Caudate nucleus (tissue), 63 donors: ENCODE measurements at places on chromosomes 3 and 15.

GRCh38 chr3:27093771-27094170 lies 275.4 kb downstream of the NEK10 start:
- no peak for DNase-seq

GRCh38 chr3:145032791-145033190 lies 1061.2 kb downstream of the DIPK2A start:
- no peak for DNase-seq

GRCh38 chr3:32571192-32571485 lies 481 bp upstream of the DYNC1LI1 start:
- no peak for DNase-seq

DNA sequence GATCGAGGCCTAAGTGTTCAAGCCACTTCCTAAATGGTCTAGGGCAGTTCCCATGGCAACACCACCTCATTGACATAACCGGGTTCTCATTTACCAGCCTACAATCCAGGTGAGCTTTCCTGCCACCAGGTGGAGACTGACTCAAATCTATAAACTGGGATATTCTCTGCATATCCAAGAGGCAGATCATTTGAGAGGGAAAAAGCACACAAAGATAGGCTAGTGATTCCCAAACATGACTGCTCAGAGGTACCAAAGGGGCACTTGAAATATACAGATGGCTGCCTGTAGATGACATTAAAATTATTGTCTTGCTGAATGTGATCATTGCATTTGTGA lies 141.3 kb upstream of the PROK2 start:
- DNase-seq, result no peak

GRCh38 chr15:62164396-62165103 lies 535 bp downstream of the C2CD4B start:
- DNase-seq, result no peak

DNA sequence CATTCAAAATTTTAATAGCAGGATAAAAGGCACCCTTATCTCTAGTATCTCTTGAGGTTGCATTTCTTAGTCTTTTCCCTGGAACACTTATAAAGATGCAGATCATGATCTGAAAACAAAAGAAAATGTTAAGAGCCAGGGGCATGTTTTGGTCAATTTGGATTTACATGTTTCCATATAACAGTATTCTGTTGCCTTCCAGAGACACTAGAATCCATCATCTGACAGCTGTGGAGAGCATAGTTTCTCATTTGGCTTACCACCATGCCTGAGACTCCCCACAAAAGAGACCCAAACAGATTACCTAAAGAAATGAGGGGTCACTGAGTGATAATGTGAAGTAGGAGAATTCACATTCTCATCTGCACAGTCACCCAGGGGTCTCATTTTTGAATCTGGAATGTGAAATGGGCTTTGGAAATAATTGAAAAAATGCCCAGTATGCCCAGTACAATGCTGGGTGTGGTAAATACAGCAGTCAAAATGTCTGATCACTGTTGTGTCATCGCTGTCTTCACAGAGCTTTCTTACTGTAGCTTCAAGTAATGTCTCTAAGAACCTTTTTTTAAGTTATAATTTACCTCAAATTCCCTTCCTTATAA lies 79.9 kb upstream of the ZBTB20 start:
- no peak for DNase-seq

DNA sequence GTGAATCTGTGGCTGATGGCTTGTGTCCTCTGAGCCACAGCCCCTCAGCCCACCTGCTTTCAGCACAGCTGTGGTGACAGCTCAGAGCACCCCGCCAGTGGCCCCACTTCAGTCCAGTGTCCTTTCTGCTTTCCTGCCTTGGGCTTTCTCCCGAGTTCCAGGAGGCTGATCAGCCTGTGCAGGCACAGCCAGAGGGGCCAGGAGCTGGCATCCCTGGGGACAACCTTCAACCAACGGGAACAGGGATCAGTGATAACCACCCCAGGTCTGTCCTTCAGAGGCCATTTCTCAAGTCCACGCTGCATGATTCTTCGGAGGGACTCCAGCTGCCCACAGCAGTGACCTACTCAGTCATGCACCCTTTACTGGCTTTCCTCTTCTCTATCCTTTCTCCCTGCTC lies 166.6 kb downstream of the RAB11A start:
- DNase-seq, result no peak

DNA sequence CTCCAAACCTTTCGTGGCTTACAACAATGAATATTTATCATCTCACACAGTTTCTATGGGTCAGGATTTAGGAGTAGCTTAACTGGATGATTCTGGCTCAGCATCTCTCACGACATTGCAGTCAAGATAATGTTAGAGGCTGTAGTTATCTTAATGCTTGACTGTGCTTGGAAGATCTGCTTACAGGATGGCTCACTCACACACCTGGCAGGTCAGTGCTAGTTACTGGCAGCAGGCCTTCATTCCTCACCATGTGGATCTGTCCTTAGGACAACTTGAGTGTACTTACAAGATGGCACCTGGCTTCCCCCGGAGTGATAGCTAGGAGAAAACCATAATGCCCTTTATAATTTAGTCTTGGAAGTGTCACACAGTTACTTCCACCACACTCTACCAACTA lies 32.8 kb upstream of the OXTR start:
- no peak for DNase-seq

DNA sequence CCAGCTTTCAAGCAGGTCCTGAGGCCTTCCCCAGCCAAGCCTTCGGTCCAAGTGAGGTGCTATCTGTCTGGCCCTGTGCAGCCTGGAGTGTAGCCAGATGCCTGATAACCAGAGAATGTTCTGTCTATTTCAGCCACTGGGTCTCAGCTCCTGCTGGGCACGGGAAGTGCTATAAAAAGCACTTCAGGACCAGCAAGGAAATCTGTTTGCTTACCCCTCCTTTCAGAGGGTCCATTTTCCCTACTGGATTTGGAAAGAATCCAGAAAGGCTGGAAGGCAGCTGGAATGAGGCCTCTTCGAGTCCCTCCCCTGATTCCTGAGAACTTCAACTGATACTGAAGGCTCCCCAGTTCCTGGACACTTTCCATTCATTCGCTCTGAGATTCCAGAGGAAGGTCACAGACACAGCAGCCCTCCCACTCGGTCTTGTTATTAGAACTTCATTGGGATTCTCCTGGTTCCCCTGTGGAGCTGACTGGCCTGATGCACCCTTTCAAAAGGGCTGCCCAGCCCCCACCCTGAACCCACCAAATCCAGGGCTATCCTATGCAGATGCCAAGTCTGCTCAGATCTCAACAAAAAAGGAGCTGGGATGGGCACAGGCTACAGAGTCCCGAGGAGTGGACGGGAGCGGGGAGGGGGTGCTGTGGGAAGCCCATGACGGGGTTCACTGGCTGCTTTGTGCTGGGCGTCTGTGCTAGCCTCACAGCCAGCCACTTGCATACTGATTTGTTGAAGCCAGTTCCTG lies 70.4 kb downstream of the UMPS start:
- no peak for DNase-seq

- DNase-seq, result no peak
Observed at GRCh38 chr3:58955308-58955707, 94.5 kb downstream of the CFAP20DC start.

GRCh38 chr15:85558848-85559247 lies 178.4 kb downstream of the AKAP13 start:
- no peak for DNase-seq

- no peak for DNase-seq
Observed at GRCh38 chr3:56681984-56682461, 1.0 kb downstream of the TASOR start.

- no peak for DNase-seq
Observed at GRCh38 chr15:89187986-89188514, 33.3 kb downstream of the RLBP1 start.

DNA sequence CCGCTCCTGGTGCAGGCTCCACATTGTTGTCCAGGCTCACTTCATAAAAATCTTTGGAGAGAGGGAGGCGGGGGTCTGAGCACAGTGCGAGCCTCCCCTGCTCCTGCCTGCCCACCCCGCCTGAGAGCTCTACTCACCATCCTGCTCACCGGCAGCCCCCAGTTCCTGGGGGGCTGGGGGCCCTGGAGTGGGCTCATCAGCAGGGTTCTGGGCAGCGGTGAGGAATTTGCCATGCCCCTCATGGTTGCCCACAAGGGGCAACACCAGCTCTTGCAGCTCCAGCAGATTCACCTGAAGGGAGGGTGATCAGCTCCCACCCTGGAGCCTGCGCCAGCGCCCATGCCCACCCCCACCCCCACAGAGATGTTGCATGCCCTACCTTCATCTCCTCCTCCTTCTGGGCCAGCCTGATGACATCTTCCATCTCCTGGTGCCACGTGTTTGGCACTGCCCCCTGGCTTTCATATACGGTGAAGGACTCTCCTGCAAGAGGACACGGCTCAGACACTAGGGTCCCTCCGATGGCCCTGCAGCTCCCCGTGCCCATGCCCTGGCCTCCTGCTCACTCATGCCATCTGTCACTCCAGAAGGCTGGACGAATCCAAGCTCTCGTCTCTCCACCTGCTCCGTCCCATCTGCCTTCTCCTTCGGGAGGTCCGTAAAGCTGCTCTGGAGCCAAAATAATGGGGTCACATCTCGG lies 162.1 kb downstream of the TBC1D2B start:
- no peak for DNase-seq

- DNase-seq, result no peak
Observed at GRCh38 chr3:43171748-43172147, 65.9 kb upstream of the POMGNT2 start.

- DNase-seq, result no peak
Observed at GRCh38 chr3:42490243-42490642, 12.2 kb upstream of the VIPR1 start.

- DNase-seq, result no peak
Observed at GRCh38 chr3:122416966-122417365, 1.1 kb upstream of the WDR5B start.

DNA sequence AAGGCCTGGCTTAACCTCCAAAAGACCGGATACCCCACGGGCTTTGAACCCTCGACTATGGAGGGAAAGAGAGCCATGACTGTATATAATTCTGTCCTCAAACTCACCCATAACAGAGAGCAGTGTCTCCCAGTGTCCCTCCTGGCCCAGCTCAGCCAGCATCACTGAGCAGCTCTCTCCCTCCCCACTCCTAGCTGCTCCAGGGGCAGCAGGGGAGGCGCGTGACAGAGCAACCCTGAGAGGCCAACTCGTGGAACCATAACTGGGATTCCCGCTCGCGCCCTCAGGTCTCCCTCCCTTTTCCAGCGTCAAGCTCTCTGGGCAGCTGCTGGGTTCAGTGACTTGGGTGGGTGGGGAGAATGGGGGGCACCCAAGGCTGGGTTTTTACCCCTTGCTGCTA lies 561 bp upstream of the CPLX3 start:
- no peak for DNase-seq

DNA sequence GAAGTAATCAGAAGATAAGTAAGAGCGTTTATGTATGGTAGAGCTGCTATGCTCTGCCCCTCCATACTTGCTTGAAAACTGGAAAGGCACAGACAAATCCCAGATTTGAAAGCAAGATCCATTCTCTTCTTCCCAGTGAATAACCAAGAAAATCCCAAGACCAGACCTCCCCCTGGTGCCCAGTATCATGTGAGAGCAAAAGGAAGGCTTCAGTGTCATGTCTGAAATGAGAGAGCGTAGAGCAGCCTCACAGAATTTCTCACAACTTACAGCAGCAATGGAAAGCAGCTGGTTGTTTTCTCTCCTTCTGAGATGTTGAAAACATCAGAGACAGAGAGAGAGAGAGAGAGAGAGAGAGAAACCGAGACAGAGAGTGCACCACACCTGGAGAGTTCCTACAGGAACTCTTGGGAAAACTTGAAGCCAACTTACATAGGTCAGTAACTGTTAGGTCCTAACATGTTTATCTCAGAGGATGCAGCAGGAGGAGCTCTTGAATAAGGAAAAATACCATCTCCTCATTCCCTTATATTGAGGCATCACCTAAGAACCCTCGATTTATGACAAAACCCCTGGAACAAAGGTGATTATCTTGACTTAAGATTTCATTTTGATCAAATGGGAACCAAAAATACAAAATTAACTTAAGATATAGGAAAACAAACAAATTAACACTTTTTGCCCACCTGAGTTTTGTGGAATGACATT lies 273.3 kb downstream of the NSUN3 start:
- no peak for DNase-seq

DNA sequence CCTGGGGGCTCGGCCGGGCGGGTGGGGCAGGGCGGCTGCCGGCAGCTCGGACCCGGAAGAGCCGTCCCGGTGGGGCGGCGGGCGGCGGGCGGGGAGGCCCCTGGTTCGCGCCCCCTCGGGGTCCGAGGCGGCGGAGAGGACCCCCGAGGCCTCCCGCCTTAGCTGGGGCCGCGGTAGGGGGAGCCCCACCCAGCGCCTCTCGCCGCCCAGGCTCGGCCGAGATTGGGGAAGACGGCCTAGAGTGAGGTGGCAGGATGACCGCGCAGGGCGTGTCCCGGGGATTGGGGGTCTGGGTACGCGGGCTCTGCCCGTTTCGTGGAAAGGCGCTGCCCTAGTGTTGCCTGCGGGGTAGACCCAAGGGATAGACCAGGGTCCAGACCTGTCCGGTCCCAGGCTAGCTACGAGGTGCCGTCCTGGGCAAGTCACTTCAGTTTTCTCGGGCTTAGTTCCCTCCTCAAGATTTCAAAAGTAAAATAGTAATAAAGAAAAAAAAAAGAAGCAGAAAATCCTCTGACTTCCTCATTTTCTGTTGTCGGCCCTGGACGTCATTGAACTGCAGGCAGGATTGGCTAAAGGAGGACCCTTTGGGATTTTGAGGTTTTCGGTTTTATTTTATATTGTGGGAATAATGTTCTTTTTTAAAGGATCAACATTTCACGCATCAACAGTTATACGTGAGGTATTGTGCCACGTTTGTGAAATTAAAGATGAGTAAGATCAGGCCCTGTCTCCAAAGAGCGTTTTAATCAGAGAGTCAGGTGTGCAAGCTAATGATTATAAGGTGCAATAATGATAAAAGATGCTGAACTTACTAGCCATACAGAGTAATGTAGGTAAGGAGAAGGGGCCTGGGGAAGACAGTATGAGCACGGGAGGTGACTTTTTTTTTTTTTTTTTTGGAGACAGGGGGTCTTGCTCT lies 679 bp downstream of the IQGAP1 start:
- DNase-seq, result no peak

DNA sequence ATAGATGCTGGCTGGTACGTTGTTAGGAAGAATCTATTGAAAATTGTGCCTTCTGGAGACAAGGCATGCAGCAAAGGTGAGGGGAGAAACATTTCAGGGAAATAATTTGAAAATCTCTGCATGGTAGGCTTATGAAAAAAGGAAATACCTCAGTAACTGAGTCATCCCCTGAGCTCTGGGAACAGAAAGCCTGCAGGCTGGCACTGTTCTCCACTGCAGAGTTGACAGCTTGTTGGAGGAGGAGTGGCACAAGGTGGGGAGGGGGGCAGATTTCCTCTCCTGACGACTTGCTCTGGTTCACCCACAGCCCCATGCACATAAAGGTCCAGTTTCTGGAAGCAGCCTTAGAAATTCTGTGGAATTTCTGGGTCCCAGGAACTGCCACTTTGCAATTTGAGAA lies 179.4 kb downstream of the ABHD5 start:
- no peak for DNase-seq

DNA sequence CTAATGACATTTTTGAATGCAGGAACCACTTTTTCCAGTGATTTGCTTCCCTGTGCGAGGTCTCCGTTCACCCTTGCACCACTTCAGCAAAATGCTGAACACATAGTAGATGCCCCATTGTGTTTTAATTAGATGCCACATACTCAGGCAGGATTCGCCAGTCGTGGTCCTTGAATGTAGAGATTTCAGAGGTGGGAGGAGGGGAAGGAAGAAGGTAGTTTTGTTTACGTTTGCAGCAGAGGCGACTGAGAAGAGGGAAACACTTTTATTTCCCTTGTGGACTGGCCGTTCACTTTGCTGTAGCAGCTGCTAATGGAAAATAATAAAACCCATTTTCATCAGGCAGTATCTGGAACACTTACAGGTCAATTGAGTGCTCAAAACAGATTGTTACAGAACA lies 262.8 kb upstream of the TBL1XR1 start:
- no peak for DNase-seq

GRCh38 chr3:169842960-169843359 lies 26.8 kb downstream of the LRRC31 start:
- no peak for DNase-seq

- DNase-seq, result no peak
Observed at GRCh38 chr3:95319921-95320494, 1257.1 kb downstream of the NSUN3 start.
